ENCODE measurements at places on chromosomes 6 and 20.

- peak; percentile 39 for DNase-seq
Measured at GRCh38 chr20:38337561-38338140, 8.6 kb upstream of the LBP start.

- DNase-seq, result peak; percentile 80
Measured at GRCh38 chr6:36759148-36759759, 61.6 kb downstream of the RAB44 start.

GRCh38 chr6:39169448-39170344, 54.7 kb upstream of the SAYSD1 start:
- no peak for DNase-seq

DNA sequence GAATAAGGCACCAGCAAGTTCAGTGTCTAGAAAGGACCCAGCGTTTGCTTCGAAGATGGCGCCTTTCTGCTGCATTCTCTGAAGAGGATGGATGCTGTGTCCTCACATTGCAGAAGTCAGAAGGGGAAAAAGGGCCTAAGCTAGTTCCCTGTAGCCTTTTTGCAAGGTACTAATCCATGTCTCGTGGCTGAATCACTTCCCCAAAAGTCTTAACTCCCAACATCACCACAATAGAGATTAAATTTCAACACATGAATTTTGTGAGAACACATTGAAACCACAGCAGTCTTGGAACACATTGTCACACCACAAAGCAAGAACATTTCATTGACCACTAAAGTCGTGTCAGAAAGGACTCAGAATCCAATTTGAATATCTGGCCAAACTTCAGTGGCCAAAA, 42.1 kb downstream of the KLHL31 start:
- no peak for DNase-seq

GRCh38 chr6:34714663-34715062, 18.1 kb upstream of the ILRUN start:
- no peak for DNase-seq

DNA sequence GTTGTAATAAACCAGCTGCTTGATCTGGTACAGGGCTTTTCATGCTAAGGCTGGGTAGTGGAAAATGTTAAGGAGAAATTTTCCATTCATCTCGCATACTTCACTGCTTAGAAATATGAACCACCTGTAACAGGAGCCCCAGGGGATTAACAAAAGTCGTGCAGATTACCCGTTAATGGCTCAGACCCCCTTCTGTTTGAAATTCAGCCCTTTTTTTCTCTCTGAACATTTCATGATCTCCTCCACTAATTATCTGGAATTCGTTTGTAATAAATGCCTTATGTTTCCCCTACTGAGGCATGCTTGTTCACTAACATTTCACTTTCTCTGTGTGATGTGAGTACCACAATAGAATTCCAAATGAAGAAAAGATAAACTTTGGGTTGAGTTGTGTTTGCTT, 336.4 kb upstream of the HSF2 start:
- no peak for DNase-seq

- peak; percentile 62 for DNase-seq
Measured at GRCh38 chr20:17530716-17531664, at the start of gene BFSP1. BFSP1 (minus strand) TSS chr20:17531379; CDS start chr20:17531329, 50 bp downstream.

- no peak for DNase-seq
Measured at GRCh38 chr6:38183856-38184584, 364.5 kb downstream of the ZFAND3 start.

- DNase-seq, result no peak
Measured at GRCh38 chr6:12182676-12183075, 107.5 kb upstream of the EDN1 start.

GRCh38 chr6:2818593-2818992, 23.1 kb downstream of the SERPINB1 start:
- DNase-seq, result no peak

GRCh38 chr20:31322504-31322903, 14.1 kb upstream of the DEFB116 start:
- no peak for DNase-seq

- DNase-seq, result no peak
Measured at GRCh38 chr20:48295445-48295903, 510.2 kb upstream of the SULF2 start.

- no peak for DNase-seq
Measured at GRCh38 chr6:39773782-39774181, 18.4 kb upstream of the DAAM2 start.

GRCh38 chr20:46261456-46262253, 46.6 kb downstream of the CDH22 start:
- DNase-seq, result no peak

- no peak for DNase-seq
Measured at GRCh38 chr6:168528474-168529095, 87.6 kb downstream of the SMOC2 start.

DNA sequence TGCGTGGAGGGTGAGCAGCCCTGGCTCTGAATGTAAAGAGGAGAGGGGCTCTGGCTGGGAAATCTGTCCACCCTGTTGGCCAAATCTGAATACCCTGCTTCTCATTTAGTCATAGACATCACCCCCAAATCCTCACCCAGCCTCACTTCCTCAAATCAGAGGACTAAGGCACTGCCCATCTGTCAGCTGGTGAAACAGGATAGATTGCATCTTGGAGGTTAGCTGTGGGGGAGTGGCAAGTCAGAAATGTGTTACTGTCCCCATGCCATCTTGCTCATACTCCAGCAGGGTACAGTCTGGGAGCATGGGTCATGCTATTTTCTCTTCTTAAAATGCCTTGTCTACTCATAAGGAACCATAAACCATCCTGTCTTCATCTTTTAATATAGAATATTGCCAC, 9.5 kb upstream of the DTNBP1 start:
- no peak for DNase-seq

- DNase-seq, result no peak
Measured at GRCh38 chr20:18837718-18838117, 24.1 kb downstream of the SCP2D1 start.

GRCh38 chr20:2122936-2123335, 21.3 kb downstream of the STK35 start:
- no peak for DNase-seq

DNA sequence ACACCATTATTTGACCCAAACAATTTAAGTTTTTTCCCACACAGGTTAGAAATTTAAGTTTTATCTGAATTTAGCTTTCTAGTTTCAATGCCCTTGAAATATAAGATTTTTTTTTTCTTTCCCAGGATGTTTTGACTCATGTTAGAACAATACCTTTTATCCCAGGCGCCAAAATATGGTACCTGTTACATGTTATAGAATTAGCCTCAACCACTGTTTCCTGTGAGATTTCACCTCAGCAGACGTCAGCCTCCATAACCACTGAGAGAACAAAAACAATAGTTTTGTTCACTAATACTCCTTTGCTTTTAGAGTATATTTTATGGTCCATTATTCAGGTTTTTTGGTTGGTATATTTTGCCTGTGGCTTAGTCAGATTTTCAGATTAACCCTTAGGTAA, 302.9 kb downstream of the CDKAL1 start:
- peak; percentile 3 for DNase-seq

DNA sequence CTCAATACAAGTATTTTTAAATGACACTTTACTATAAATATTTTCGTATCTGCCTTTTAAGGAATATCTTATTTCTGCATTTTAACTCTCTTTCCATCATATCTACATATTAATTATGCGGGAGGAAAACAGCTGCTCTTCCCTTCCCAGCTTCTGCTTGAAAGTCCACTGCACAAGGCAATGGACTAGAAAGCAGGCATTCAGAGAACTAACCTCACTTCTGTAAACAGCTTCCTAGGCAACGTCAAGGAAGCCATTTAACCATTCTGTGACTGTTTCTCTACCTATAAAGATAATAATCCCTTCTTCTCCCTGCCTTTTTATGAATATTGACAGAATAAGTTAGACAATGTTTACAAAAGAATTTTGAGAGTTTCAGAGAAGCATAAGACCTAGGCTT, 319.4 kb downstream of the BTBD9 start:
- DNase-seq, result no peak

DNA sequence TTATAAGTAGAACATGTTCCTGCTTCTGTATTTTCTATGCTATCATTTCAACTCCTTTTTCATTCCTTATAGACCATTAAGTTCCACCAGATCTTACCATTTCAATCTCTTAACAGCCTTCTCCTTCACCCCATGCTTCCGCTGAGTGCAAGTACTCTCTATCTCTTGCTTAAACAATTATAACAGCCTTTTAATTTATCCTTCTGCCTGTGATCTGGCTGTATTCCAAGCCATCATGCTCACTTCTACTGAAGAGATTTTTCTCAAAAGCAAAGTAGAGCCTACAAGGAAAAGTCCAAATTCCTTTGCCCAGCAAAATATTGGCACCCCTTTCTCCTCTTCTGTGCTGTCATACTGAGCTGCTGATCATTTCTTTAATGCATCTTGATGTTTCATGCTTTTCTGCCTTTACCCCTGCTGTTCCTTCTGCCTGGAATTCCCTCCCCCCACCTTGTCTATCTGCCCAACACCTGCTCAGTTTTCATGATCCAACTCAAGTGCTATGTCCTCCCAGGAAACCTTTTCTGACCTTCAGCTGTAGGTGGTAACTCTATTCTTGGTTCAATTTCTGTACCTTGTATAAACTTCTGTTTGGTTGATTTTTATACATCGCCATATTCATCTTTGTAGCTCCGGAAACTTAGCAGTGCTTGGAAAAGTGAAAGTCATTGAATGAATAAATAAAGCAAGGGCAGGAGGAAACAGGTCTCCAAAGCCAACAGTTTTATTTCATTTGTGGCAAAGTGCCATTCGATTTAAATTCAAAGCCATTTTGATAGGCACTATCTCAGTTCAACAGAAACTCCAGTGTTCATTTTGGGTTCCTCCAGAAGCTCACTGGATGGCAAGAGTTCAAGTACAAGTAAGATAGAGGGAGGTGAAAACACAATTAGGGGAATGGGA, 10.5 kb upstream of the BMP2 start:
- DNase-seq, result no peak

DNA sequence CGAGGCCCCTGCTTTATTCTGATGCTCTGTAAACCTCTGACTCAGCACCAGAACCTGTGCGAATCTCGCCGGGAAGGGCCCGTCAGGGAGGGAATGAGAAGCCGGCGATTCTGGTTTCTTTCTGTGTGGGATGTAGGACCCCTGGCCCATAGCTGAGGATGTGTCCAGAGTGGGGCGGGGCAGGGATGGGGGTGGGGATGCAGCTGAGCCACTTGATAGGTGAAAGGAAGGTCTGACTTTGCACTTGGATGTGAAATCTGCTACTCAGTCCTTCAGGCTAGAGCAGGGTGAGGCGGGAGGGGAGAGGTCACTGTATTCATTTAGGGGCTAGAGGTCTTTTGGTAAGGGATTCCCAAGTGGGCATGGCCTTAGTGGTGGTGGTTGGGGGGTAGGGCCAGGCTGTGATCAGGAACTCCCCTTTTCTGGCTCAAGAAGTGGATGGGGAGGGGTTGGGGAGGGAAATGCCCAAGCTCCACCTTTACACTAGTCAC, 2.3 kb downstream of the TOX2 start:
- peak; percentile 18 for DNase-seq

- DNase-seq, result no peak
Measured at GRCh38 chr6:2693231-2693630, 57.5 kb downstream of the MYLK4 start.

DNA sequence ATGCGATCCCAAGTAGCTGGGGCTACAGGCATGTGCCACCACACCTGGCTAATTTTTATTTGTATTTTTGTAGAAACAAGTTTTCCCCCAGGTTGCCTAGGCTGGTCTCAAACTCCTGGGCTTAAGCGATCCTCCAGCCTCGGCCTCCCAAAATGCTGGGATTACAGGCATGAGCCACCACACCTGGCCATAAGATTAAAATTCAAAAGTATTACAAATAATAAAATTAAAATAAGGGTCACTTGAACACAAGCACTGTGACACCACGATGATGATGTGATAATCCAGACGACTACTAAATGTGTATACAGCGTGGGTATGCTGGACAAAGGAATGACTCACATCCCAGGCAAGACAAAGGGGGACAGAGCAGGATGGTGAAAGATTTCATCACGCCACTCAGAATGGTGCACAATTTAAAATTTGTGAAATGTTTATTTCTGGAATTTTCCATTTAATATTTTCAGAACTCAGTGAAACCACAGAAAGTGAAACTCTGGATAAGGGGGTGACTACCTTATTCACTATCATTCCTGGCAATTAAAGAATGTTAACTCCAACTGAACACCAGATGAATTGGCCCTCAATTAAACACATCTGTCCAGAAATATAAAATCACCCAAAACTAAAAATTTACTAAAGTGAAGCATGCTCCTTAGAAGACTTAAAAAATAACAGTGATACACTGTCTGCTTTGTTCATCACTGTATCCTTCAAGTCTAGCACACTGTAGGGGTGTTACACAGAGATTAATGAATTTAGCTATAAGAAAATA, 13.1 kb downstream of the B4GALT5 start:
- DNase-seq, result no peak

DNA sequence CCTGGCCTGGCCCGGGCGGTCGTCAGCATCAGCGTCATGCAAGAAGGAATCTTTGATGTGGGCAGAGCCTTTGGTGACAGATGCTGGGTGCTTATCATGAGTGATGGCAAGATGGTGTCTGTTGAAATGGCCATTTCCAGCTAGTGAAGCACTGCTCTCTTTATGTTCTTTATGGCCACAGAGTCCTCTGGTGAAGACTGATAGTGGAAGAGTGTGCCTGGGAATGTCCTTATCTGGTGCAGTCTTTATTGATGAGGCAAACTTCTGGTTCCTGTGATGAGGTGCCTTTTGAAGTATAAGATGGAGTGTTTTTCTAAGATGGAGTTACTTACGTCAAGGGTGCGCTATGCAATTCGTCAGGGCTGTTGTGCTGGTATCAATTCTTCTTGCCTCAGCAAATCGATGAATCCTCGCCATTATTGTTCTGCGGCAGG, 22.6 kb upstream of the CCR6 start:
- no peak for DNase-seq

- no peak for DNase-seq
Measured at GRCh38 chr6:63458480-63459115, 113.7 kb upstream of the LOC128125822 start.

- no peak for DNase-seq
Measured at GRCh38 chr6:14929291-14929690, 316.6 kb upstream of the JARID2 start.
